ENCODE measurements at places on chromosomes 11 and 22.

GRCh38 chr22:38503021-38503420, 3.1 kb downstream of the DDX17 start:
- no peak for DNase-seq

GRCh38 chr22:43377548-43377895, 34.3 kb upstream of the MPPED1 start:
- no peak for DNase-seq

- no peak for DNase-seq
Observed at GRCh38 chr11:33617672-33618350, 82.8 kb downstream of the C11orf91 start.

DNA sequence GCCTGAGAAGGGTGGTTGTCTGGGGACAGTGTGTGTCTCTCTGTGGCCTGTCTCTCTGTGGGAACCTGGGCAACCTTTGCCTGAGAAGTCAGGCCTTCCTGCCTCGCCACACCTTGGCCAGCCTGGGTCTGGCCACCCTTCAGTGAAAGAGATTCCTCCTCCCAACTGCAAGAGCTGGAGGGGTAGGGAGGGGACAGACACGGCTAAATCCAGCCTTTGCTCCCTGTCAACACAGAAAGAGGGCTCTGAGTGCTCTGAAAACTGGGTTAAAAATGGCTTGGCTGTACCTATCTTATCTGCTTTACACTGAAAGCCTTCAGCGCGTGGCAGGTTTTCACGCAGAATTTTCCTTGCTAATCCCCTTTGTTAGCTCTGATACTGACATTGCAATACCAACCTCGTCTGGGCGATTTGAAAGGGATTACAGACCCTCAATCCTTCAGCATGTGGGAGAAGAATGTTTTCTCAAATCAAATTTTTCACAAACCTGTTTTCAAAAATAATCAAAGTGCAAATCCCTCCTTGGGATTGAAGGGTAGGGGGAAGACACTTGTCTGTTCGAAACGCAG, 163.7 kb downstream of the DSCAML1 start:
- DNase-seq = no peak

DNA sequence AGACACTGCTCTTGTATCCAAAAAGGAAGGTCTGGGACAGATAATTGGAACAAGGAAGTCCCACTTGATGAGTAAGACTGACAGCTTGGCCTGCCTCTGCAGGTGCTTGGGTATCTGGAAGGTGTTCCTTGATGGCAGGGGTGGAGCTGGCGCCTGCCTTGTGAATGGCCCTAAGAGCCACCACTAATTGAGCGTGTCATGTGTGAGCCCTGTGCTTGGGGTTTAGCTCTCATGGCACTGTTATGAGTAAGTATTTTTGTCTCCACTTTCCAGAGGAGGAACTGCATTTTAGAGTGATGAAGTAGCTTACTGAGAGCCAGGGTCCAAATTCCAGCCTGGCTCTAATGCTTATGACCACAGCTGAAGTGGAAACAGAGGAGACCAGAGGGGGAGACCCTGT, 71.2 kb upstream of the NECTIN1 start:
- DNase-seq = no peak

GRCh38 chr22:17739196-17739975, 34.9 kb downstream of the BID start:
- no peak for DNase-seq

- no peak for DNase-seq
Observed at GRCh38 chr11:96319898-96320656, 22.9 kb downstream of the MAML2 start.

DNA sequence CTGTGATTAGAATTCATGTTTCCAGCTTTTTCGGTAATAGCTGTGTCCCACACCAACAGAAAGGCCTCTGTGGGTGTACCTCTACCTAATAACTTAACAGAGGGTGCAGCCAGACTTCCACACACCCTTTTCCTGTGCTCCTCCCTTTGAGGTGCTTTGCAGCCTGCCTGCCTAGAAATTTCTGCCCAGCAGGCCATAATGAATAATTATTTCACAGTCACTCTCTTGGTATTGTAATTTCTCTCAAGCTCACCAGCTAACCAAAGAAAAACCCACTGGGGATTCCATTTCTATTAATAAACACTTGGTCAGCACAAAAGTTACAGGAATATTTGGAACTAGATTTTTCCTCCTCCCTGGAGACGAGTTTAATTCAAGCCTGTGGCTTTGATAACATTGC, 13.3 kb downstream of the WT1 start:
- no peak for DNase-seq

DNA sequence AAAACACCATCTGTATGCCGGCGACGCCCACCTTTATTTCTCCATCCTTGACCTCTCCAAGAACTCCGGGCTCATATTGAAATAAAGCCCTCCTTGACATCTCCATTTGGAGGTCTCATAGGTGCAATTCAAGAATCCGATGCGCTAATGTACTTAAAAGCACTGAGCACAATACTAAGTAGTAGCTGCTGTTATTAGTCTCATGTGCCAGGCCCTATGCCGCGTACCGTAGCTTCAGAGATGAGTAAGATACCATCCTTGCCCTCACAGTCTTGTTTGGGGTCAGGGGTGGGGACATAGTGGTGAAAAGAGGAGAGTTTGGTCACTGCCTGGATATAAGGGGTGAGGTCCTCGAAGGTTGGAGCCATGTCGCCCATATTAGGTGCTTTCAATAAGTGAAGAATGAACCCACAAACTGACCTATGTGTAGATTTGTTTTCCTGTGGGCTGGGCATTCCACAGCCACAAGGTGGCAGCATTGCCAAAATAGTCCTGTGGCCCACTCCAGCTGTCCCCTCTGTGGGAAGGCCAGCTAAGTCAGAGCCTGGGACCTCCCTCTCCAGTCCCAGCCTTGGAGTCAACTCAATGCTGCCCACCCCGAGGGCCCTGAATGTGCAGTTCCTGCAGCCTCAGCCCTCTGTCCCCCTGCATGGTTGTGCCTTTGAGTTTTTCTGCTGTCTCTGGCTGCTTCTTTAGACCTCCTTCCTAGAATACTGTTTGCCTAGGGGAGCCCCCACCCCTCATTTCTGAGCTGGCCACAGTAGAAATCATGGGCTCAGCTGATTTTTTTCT, 6.5 kb downstream of the DCPS start:
- no peak for DNase-seq

DNA sequence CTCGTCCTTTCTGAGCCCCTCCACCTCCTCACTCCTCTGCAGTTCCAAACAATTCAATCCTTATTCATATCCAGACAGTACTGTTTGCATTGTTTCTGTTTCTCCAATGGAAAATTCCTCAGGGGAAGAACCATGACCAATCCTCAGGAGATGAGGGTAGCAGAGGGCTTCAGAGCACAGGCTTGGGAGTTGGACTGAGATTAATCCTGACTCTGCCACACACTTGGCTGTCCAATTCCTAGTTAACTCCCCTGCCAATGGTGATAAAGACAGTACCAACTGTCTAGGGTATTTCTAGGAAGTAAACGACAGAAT, 58.0 kb downstream of the MICAL3 start:
- DNase-seq = no peak

DNA sequence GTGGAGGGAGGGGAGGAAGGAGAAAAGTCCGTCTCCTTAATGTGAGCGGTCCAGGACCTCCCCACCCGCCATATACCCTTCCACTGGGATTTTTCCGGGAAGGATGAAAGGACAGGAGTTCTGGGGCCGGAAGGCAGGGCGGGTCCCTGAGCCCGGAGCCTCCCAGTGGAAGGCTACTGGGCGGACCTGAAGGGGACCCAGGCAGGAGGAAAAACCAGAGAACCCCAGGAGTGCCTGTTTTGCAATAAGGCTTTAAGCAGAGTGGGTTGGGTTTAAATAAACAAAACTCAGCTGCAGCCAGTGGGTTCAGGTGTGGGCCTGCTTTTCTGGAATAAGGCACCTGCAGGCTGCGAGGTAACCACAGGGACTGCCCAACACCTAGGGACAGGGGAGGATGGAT, 1.7 kb upstream of the CELSR1 start:
- DNase-seq = no peak

DNA sequence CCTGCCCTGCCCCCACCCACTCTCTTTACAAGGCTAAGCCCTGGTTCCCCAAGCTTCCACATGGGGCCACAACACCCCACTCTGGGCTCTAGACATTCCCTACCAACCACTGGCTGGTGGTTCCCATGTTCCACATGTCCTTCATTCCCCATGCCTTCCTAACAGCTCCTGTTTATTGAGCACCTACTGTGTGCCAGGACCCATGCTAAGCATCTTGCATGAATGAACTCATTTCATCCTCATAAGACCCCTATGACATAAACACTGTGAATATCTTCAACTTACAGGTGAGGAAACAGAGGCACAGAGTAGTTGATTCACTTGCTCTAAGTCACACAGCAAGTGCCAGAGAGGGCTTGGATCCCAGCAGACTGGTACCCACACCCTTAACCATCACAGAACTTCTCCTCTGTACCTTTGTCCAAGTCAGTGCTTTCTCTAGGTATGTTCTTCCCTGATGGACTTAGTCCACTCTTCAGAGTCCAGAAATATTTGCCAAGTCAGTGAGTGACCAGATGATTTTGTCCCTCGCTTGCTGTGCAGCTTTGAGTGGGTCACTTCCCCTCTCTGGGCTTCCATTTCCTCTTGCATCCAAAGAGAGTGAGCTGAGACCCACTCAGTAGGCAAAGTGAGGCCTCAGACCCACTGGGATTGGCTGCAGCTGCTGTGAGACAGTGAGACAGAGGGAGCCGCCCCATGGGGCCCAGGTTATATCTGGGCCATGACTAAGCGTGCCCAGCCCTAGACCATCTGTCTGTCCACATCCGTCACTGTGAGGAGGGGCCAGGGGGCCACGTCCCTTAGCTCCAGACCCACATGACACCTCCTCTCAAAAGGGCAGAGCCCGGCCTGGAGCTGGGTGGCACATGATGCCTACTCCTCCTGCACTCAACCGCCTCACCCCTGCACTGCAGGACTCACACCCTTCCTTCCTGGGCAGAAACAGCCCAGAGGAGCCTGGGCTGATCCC, 132.4 kb downstream of the MN1 start:
- no peak for DNase-seq

Data from esophagus squamous epithelium (tissue), 5 donors.